Lung microvascular endothelial cell (primary cell): ENCODE measurements at places on chromosomes 16 and 17.

DNA sequence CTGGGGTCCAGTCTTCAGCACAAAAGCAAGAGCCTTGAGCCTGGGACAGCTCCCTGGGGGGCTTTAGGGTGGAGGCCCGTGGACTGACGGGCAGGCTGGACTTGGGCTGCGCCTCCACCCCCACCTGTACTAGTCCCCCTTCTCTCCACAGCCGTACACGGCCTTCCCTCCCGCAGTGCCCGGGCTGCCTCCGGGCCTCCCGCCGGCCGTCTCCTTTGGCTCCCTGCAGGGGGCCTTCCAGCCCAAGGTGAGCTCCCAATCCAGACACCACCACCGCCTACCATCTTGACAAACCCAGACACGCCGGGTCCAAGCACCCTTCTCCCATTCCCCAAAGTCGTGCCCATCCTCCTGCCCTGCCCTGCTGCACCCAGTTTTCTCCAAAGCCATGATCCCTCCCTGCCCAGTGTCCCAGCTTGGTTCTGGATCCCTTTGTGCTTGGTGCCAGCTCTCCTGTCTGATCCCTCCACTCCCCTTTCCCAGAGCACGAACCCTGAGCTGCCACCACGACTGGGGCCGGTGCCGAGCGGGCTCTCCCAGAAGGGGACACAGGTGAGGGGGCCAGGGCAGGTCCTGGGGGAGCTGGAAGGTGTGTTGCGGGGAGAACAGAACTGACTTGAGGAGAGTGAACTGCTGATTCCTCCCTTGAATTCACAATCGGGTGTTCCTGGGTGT, 7.1 kb downstream of the FBRS start:
- DNase-seq = no peak

GRCh38 chr16:88569614-88569984, 604 bp upstream of the ZC3H18 start:
- DNase-seq = peak; percentile 10

- no peak for DNase-seq
Observed at GRCh38 chr16:2090481-2090776, 42.6 kb downstream of the TSC2 start.

GRCh38 chr17:41906465-41907184, 12.1 kb downstream of the ACLY start:
- DNase-seq = no peak

DNA sequence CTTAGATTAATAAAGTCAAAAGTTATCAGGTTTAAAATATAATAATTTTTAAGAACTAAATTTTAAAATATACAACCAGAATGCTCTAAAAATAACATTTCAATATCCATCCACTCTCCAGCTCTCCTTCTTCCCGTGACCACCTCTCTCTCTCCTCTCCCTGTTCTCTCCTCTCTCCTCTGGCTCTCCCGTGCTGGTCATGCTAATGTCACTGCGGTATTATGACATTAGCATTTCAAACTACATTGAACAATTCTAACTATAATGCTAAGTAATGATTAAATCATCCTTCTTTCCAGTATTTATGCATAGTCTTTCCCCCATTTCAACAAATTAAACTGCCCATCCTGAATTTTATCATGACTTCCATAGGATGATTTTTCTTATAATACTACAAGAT, 154.7 kb downstream of the CEP112 start:
- DNase-seq = no peak

- no peak for DNase-seq
Observed at GRCh38 chr16:75389096-75389690, 44.1 kb downstream of the CFDP1 start.

- no peak for DNase-seq
Observed at GRCh38 chr17:1931844-1932579, 93.1 kb downstream of the RTN4RL1 start.

DNA sequence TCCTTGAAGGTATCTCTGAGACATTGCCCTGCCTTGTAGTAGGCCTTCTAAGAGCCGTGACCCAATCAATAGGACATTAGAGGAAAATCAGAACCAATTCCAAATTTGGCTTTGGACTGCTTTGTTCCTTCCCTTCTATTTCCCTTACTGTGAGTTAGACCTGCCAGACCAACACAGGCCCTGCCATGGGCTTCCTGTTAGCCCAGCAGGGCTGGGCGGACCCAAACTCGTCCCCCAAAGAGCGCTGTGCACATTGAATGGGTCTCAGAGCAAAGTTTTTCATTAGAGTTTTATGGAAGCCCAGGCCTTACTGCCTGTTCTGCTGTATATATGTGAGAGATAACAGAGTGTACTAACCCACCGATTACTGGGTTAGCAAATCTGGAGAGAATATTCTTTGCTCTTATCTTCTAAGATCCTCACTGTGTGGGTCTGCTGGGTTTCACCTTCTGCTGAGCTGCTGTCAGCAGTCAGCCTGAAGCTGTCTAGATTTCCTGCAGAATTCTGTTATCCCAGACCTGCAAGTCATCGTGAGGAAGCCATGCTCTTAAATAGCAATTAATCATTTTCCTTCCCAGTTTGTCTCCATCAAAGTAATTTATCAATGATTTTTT, 5.7 kb downstream of the ARHGAP44 start:
- DNase-seq = no peak

- no peak for DNase-seq
Observed at GRCh38 chr17:67160791-67161190, 84.2 kb downstream of the HELZ start.

DNA sequence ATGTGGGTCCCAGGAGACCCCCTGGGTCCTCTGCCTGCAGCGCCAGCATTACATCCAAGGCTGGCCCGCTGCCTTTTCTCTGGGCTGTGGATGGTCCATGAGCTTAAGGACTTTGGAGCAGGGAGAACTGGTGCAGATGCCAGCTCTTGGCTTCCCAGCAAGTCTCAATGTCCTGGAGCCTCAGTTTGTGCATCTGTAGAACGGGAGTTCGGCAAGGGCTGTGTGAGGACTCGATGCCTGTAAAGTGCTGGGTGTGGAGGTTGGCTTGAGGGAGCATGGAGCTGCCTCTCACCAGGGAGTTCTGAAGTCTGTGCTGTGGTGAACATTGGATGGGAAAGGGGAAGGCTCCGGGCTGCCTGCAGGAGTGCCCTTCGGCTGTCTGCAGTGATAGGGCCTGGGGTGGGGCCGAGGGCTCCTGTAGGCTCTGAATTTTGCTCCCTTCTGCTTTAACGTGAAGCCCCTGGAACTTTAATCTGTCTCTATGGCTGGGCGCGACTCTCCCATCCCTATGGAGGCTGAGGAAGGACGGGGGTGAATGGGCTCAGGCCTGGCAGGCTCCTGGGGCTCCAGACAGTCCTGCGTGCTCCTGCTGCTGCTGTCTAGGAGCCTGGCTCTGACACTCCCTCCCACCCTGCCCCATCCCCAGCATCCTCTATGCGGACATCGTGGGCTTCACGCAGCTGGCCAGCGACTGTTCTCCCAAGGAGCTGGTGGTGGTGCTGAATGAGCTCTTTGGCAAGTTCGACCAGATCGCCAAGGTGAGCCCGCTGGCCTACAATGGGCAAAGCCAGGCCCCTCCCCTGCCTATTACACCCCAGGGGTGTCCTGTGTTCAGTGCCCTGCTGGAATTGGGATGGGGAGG, 27.9 kb downstream of the ADCY7 start:
- DNase-seq = no peak

DNA sequence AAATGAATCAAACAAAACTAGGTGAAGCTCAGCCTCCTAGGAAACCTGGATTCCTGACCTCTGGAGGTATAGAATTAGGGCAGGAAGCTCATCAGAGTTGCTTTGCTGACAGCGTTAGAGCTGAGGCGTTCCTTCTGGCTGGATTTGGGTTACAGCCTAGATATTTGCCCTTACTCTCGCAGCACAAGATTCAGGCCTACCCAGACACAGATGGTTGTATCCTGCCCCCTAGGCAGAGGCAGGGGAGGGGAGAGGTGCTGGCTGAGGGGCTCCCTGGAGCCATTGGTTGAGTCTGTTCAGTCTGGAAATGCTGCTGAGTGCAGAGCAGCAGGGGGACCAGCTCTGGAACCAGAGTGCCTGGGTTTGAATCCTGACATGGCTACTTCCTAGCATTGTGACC, 78.4 kb downstream of the MPRIP start:
- DNase-seq = peak; percentile 19

DNA sequence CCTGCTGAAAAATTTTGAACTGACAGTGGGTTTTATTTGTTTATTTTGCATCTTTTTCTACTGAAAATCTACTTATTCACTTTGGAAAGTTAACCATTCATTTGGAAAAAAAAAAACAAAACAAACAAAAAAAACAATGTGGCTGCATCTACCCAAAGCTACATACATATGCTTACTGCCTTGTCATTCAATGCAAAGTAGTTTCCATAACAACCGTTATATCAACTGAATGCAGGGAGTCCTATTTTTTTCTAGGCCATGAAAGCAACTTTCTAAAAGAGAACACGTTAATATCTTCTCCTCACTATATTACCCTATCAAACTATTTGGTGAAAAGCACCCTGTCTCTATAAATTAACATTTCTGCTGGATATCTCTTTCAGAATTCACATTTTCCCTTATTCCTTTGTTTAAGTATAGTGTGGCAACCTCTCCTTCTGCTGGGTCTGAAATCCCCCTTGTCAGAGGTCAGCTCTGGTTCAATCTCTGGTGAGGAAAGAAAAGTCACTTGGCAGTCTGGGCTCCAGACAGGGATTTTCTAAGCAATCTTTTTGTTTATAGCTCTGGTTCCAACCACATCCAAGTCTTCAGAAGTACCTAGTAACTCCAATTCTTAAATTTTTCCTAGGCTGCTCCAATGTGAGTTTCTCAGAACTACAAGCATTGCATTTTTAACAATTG, 528.4 kb upstream of the TOM1L1 start:
- no peak for DNase-seq

DNA sequence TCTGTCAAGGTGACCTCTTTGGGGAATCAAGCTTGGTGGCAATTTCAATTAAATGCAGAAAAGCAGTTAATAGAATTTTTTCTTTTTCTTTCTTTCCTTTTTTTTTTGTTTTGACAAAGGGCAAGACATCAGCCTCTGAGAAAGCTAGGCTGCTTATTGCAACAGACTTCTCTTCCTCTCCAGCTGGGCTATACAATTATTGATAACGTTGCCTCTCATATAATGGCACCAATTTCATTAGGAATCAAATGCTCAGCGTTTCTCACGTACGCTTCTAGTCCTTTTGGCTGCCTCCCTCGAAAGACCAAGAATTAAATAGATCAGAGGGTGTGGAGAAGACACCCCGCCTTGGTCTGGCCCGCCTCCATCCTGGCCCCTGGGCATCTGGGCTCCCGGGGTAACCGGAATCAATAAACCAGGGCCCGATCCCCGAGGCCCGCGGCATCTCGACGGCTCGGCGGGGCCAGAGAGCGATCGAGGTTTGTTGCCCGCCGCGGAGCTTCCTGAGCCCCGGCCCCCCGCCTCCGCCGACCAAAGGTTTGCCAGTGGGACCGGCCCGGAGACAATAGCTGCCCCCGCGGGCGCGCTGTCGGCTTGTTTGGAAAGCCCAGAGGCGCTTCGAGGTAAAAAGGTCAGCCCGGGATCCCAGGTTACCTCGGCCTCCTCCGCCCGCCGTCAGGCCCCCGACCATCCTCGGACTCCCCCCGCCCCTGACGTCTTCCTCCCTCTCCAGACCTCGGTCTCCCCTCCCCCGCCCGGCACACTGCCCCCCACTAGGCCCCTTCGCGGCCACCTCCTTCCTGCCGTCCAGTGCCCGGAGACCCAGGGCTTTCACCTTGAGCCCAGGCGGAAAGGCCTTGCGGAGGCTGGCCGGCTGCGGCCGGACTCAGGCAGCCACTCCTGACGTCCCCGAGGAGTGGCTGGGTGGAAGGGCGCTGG, 3.9 kb downstream of the HOXB1 start:
- no peak for DNase-seq

DNA sequence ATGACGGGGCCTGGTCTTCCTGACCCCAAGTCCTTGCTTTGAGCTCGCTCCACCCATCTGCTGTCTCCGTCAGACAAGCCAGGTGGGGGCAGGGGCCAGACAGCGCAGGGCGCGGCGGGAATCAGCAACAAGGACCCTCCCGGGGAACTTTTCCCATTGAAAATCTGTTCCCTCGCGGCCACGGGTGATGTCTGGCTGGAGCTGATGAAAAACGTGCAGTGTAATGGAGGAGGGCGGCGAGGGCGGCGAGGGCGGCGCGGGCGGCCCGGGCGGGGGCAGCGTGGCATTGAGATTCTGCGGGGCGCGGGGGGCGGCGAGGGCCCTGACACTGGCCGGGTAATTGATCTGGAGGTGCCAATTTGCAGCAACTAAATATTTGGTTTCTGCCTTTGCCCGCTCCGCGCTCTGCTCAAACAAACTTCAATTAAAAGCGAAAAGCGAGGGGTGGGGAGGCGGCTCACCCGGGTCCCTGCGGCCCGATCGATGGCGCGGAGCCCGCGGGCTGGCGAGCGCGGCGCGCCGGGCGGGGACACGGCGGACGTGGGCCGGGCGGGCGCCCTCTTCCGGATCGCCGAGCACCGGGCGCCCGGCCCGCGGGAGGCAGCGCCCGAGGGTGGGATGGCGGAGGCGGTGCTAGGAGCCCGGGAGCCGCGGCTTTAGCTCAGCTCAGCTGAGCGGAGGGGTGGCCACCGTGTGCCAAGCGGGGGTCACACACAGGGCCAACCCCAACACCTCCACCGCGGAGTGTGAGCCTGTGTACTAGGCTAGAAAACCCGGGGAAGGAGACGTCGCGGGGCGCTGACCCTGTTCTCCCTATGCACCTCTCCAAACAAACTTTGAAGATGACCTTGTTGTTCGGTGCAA, 32.4 kb downstream of the DCAKD start:
- DNase-seq = peak; percentile 40

DNA sequence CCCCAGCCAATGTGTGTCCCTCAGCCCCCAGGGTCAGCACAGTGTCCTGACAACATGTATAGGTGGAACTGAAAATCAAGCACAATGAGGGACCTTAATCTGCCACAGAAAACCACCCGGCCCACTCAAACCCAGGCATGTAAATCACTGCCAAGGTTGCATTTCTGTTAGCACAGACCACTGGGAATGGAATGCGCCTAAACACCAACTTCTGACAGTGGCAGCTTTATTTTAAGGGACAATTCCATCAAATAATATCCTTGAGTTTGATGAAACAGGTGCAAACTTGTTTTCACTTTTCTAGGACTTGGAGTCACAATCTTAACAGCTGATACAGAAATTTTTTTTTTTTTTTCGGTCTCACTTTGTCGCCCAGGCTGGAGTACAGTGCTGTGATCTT, 37.3 kb upstream of the MRPS23 start:
- DNase-seq = no peak

- peak; percentile 72 for DNase-seq
Observed at GRCh38 chr17:45338023-45338781, 21.4 kb upstream of the MAP3K14 start.

GRCh38 chr16:85173981-85174751, 61.9 kb upstream of the CIBAR2 start:
- peak; percentile 80 for DNase-seq

GRCh38 chr17:74296548-74296936, 22.5 kb downstream of the DNAI2 start:
- peak; percentile 17 for DNase-seq

DNA sequence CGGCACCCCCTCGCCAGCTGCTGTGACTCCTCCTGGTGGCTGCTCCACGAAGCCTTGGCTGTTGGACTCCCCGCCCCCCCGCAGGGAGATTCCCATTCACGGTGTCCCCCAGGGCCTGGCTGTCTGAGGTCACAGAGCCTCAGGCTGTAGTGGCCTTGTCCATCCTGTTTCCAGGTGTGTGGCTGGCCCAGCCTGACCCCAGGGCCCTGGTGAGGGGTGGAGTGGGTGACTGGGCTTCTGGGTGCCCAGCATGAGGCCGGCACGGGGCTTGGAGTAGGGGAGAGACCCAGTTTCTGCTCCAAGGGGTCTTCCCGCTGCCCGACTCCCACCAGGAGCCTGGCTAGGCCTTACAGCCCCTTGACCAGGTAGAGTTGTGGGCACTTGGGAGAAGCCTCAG, 10.4 kb downstream of the PRSS27 start:
- DNase-seq = no peak

- DNase-seq = no peak
Observed at GRCh38 chr16:83713597-83713996, 94.2 kb upstream of the HSBP1 start.
